ENCODE measurements at places on chromosomes 3 and 15. TPM values are rescaled to one million over a fixed set of nuclear protein-coding genes. Genes with fewer than 3 reads are reported as not detected.

DNA sequence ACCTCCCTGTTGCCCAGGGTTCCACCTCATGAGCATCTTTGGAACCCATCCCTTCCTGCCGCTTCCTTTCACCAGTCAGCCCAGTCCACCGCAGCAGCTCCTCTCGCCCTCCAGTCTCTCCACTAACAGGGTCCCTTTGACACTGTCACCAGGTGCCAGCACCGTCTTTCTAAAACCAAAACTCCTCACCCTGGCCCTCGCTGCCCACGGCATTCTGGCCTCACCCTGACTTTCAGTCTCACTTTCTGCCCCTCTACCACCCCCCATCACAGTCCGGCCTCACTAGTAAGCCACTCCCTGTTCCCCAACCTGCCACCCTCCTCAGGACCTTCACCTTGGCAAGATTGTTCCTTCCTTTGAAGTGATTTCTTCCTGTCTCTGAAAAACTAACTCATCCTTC lies 4.2 kb downstream of the PPCDC start:
- no peak for DNase-seq

DNA sequence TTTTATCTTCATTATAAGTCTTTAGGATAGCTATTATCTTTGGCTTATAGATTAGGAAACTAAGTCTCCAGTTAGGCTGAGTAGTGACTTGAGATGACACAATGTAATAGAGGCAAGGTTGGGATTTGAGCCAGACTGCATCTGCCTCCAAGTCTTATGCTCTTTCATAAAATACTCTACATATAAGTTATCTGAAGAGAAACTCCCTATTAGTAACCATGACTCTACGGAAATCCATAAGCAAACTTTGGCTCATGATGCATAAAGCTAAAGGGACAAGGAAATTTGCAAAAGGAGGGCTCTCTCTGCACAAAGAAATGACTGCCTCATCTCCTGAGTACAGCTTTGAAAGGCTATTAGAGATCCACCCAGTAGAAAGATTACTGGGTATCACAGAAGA lies 77.6 kb upstream of the FRMD4B start:
- no peak for DNase-seq

GRCh38 chr3:13017361-13018042 lies 55.7 kb downstream of the IQSEC1 start:
- no peak for DNase-seq

AHSG gene
- total RNA-seq = 0.36 TPM

DNA sequence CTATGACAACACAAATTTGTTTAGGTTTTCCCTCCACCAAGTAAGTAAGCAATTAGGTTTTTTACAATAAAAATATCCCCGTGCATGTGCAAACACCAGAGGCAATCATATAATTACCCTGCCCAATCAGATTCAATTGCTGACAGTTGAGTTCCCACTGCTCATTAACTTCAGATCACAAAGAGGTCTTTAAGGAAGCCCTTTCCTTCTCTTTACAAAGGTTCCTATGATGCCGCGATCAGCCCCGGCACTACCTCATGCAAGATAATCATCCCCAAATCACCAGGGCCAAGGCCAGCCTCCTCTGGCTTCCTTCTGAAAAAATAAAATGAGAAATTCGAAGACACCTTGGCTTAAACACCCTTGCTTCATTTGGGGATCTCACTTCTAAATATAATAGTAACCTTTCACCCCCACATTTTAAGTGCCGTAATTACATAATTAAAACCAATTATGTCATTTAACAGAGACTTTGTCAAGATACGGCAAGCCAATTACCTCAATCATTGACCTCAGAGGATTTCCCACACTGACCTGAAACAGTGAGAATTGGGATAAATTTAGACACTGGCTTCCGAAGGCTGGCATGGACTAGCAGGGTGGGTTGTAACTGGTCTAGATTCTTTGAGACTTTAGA lies 121.3 kb upstream of the WNT5A start:
- no peak for DNase-seq

- no peak for DNase-seq
Measured at GRCh38 chr3:73774645-73775044, 149.9 kb upstream of the PDZRN3 start.

STRIT1 gene
- not detected for total RNA-seq
